ENCODE measurements at places on chromosomes 4 and X.

DNA sequence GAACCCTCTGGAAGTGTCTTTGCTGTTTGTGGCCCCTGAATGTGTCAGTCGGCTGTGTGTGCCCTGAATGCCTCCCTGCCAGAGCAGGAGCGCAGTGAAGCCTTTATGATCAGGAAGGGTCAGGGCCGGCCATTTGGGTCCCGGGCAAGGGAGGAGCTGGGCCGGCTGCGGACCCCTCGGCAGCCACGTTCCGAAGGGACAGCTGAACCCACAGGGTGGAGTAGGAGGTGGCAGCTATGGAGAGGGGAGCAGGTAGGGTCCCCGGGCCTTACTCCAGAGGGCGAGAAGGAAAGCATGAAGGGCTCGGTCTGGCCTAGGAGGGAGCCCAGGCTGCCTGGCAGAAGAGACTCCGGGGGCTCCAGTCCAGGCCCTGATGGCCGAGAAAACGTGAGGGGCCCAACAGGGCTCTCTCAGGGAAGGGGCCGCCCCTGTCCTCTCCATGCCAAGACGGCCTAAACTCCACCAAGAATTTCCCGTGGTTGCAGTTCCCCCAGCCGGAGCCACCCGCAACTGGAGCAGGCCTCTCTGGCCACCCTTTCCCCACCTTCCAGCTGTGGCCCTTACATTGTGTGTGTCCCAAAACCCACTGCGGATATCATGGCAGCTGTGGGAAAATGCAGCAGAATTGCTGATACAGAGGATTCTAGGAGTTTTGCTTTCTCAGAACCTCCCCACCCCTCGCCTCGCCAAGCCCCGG lies 182.2 kb upstream of the STK26 start:
- no peak for DNase-seq

DNA sequence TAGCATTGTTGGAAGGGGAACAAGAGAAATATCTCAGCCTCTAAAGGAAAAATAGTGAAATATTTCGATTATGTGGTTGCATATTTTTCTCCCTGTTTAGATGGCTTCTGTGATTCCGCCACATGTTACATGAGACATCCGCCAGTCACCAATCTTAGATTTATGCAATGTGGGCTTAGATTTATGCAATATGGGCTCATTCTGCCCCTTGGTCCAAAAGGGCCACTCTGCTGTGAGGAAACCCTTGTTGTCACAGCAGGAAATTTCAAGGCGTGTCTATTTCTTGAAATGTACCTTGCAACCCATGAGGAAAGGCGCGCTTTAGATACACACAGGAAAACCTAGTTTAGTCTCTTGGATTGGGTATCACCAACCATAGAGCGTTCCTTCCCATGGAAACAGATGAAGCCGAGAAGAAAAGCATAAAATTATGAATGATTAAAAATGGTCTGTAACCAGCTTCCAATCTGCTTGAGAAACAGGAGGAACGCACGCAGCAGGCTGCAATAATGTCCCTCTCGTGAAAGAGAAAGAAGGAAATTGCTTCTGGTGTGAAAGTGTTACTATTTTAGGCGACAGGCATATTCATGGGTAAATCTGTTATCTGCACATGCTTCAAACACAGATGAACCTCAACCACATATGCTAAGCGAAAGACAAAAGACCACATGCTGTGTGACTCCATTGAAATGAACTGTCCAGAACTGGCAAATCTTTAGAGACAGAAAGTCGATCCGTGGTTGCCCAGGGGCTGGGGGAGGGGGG lies 3.7 kb downstream of the RS1 start:
- no peak for DNase-seq

DNA sequence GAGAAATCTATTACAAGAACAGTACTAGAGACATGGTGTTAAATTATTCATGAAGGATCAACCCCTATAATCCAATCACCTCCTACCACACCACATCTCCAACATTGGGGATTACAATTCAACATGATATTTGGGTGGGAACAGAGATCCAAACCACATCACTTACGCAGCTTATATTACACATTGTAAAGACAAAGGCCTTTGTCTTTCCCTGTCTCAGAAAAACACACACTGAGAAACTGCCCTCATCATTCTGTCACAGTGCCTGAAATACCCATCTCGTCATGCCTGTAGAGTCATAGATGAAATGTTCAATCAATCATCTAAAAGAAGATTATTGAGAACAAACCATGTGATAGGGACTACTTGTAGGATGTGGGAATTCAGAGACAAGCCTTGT lies 558.8 kb upstream of the GRIA3 start:
- DNase-seq = no peak

- no peak for DNase-seq
Measured at GRCh38 chrX:113136836-113137235, 296.2 kb upstream of the AMOT start.

DNA sequence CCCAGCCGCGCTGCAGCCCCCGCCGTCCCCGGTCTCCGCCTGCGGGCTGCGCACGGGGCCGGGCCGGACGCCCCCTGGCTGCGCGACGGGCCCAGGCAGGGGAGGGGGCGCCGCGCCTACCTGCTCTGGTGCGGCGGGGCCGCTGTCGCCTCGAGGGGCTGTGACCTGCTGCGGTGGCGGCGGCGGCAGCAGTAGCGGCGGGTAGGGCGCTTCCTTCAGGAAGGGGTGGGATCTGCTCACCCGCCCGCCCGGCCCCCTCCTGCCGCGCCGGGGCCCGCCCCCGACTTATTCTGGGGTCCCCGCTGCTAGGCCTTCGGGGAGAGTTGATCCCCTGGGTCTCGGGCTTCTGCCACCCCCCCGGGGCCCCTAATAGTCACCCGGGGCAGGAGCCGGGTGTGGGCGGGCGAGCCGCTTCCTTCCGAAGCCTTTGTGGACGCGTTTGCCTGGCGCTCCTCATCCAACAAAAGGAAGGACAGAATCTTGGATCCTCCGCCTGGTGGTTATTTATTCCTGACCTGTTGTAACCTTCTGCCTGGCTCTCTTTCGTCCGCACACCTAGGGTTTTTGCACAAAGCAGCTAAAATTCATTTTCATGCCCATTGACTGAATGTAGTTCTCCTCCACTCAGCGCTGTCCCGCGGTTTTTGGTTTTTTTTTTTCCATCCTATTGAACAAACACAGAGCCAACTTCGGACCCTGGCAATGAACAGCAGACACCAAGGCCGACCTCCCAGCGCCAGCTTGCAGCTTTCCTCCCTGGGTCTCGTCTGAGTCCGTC lies at the start of gene TMEM150C:
Gene TMEM150C (minus strand): TSS at position 203 of the 778 bp plus-strand sequence. CDS start 57,331 bp downstream, outside the sequence.
- peak; percentile 78 for DNase-seq

- DNase-seq = no peak
Measured at GRCh38 chrX:26470941-26471340, 255.0 kb downstream of the MAGEB5 start.

- peak; percentile 67 for DNase-seq
Measured at GRCh38 chr4:17771284-17771908, 10.0 kb downstream of the FAM184B start.

DNA sequence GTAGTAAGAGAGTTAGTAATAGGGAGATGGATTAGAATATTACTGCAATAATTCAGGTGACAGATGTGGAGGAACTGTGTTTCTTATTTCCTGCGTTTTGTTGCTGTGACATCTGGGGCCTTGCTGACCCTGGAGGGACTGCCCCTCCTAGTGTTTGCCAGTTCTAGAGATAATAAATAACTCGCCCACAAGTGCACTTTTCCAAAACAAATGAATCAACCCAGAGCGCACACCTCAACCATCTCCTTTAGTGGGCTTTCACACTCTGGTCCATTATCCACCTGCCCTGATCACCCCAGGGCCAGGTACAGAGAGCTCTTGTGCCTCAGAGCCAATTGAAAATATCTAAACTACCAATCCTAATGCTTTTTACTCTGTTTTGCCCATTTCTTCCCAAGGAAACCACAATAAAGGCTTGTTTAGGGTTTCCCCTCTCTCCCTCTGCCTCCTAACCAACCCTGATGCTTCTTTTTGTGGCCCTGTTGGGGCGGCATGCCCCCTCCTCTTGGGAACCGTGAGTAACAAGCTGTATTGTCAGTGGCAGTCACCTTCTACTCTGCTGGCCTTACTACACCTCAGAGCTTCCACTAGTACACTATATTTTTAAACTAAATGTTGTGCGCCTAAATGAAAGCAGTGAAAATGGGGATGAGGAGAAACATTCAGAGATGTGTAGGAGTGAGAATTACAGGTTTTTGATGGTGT lies 270.5 kb downstream of the TENM3 start:
- no peak for DNase-seq

GRCh38 chr4:158958489-158959270 lies 144.2 kb upstream of the RAPGEF2 start:
- peak; percentile 3 for DNase-seq

DNA sequence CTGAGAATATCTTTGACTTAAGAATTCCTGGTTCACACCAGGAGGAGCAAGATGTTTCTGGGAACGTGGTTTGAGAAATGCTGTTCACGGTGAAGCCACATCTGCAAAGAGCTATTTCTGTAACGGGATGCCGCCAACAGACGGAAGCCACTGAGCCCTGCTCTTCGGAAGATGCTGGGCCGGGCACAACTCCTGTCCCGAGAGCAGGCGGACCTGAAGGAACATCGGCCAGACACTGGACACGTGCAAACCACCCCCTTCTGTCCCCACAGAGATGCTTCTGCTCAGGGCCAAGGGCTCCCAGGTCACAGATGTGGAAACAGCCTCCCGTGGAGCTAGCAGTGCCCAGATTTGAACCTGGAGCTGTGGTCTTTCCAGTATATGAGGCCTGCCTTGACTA lies 24.3 kb downstream of the HMX1 start:
- DNase-seq = no peak

GRCh38 chrX:13681595-13681994 lies 7.3 kb upstream of the RAB9A start:
- no peak for DNase-seq

DNA sequence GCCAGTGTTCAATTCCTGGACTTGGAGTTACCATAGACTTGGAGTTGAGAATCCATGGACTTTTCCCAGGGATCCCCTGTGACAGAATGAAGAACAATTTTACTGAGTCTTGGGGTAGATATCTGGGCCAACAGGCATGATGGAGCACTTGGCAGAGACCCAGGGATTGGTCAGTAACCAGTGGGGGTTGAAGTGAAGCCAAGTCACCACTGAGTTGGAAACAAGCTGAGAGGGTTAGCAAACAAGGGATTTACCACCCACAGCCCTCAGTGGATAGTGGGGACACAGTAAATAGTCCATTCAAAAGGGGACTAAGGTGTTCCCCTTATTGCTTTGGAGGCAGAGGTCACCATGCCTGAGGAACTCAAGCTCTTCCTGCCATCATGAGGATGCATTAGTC lies 281.7 kb downstream of the PPP1R2C start:
- DNase-seq = no peak

DNA sequence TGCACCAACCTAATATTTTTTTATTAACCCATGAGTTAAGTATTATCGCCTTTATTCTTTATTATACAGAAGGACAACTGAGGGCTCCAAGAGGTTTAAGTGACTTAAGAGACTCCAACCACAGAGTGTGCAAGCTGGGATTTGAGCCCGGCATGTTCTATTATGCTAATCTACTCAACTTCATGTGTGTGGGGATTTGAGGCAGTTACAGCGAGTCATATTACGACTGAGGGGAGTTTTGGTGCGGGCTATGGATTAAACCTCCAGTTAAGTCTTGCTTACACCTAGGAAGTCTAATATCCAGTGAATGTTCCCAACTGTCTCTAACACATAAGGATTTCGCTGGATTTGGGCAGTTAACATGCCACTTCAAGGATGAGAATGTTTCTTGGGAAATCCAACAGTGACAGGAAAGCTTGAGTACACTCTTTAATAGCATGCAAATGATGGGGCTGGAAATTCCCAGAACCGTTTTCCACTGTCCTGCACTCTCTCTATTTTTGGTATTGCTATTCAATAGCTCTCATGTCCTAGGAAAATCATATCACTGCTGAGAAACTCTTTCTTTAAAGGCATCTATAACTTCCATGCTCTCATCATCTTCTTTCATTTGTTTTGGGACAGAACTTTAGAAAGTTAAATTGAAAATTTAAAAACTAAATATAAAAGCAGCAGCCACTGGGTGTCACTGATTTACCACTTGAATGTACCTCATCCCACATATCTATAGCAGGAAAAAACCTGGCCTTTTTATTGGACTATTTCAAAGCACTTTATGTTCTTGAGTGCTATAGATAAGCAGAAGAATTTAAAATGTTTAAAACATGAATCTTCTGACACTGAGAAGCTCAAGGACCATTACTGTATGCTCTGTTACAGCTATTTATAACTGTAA lies 165.1 kb upstream of the TTC29 start:
- DNase-seq = peak; percentile 64

GRCh38 chr4:108586778-108587177 lies 33.6 kb upstream of the RPL34 start:
- DNase-seq = no peak

GRCh38 chr4:127217586-127218229 lies 415.0 kb upstream of the INTU start:
- DNase-seq = no peak

DNA sequence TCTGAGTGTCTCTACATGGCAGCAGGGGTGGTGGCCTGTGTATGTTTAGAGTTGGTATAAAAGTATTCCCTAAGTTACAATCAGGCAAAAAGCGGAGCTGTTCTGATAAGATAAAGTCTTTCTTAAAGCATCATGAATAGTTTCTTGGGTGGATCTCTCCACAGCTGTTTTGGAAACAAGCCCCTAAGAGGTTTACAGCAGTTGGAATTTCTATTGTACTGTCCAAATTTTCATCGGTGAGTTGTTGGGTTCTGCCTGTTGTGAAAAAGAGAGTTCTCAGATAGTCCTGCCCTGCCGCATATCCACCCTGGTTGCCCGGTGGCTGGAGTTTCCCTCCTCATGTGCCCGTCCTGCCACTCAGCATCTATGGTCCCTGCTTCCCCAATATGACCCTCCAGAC lies 50.1 kb downstream of the C4orf51 start:
- DNase-seq = no peak

GRCh38 chr4:95263960-95264359 lies 284.8 kb downstream of the UNC5C start:
- no peak for DNase-seq

GRCh38 chr4:127015667-127016117 lies 617.1 kb upstream of the INTU start:
- no peak for DNase-seq

GRCh38 chr4:155506745-155507144 lies 130.0 kb upstream of the MAP9 start:
- DNase-seq = peak; percentile 13

- no peak for DNase-seq
Measured at GRCh38 chr4:47814618-47815295, 23.1 kb downstream of the CORIN start.

- no peak for DNase-seq
Measured at GRCh38 chrX:155747520-155747919, 133.6 kb upstream of the VAMP7 start.

DNA sequence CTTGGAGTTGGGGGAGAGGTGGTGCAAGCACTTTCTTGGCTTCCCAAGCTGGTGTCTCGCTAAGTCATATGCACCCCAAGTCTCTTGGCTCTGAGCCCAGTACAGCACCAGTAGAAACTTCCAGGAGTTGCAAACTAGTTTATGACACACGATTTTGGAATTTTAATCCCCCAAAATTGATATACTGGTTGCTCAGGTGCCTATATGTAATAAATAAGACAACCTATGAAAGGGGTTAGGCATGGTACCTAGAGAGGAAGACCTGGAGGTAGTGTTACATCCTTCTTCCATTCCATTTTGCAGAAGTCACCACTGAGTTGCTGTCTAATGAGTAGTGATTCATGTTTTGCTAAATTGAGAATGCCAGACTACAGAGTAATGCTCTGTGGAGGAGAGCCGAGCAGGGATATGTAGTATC lies 4.3 kb upstream of the SLC4A4 start:
- DNase-seq = peak; percentile 9

Data from cardiac muscle cell (in vitro differentiated cells and primary cell).